ENCODE measurements at places on chromosomes 1 and 21. TPM values are rescaled to one million over a fixed set of nuclear protein-coding genes. Genes with fewer than 3 reads are reported as not detected.

The SH2D2A gene
- total RNA-seq, result 186 TPM

The SLC44A5 gene
- 0.19 TPM for total RNA-seq

The RXRG gene
- total RNA-seq, result not detected

The MNDA gene
- total RNA-seq, result 0.20 TPM

The COL16A1 gene
- 0.93 TPM for total RNA-seq

The NECAP2 gene
- 52.5 TPM for total RNA-seq

The KCNA3 gene
- 16.6 TPM for total RNA-seq

The C1orf185 gene
- total RNA-seq, result not detected

The LRRC8C gene
- 31.7 TPM for total RNA-seq

The PALMD gene
- total RNA-seq, result not detected

The MAST2 gene
- total RNA-seq, result 19.0 TPM

The S100A1 gene
- not detected for total RNA-seq

The CTSS gene
- 38.5 TPM for total RNA-seq

The LCE4A gene
- not detected for total RNA-seq

The OLFM3 gene
- total RNA-seq, result not detected

The FOXO6 gene
- 0.34 TPM for total RNA-seq

The DENND2C gene
- 0.50 TPM for total RNA-seq
